Colonic mucosa (tissue), 4 donors: ENCODE measurements at places on chromosomes 11 and 22.
A peak's percentile ranks its signal among the peaks of the same experiment; 100 is the strongest.

GRCh38 chr11:44564670-44565210, 723 bp upstream of the CD82 start:
- DNase-seq, result no peak

- DNase-seq, result no peak
Measured at GRCh38 chr11:104546501-104546900, 351.8 kb downstream of the CASP12 start.

- no peak for DNase-seq
Measured at GRCh38 chr11:94472916-94473799, 20.5 kb downstream of the MRE11 start.

DNA sequence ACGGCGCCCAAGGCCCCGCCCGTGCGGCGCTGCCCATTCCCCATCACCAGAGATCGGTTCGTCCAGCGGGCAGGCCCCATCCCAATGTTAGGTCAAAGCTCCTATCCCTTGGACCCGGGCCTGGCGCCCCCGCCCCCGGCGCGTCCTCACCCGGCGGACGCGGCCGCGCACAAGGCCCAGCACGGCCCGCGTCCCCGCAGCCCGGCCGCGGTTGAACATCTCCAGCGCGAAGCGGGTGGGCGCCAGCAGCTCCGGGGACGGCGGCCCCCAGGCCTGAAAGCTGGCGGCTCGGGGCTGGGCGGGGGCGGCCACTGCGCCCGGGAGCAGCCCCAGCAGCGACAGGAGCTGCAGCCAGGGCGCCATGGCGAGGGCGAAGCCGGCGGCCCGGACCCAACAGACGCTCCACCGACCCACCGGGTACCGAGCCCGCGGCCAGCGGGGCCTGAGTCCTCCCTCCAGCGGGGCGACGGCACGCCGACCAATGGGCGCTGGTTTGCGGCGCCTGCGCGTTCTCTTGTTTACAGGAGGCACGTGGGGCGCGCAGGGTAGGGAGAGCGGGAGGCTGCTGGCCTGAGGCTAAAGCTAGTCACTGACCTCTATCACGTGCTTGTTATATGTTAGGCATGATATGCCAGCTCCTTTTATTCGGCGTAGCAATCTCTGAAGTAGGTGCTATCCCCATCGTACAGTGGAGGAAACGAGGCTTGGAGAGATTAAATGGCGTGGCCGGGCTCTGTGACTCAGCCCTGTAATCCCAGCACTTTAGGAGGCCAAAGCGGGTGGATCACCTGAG, at the start of gene CTSF:
CTSF (minus strand) TSS at position 483 of the 793 bp plus-strand sequence; CDS start at position 363, 120 bp downstream.
- peak; percentile 87 for DNase-seq

DNA sequence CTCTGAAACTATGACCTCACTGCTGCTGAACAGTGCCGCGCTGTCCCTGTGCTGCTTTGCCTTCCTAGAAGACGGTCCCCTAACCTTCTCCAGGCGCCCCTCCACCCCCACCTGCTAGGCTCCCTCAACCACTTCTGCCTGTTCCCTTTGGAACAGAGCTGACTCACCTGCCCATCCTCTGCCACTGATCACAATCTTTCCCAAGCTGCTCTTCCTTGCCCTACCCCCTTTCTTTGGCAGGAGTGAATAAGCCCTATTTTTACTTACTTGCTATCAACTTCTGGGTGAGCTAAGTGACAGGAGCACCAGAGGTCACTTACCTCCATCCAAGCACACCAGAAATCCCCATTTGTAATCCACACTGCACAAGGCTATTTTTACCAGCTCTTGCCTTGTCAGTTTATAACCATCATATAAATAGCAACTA, 116.0 kb upstream of the BID start:
- peak; percentile 61 for DNase-seq

DNA sequence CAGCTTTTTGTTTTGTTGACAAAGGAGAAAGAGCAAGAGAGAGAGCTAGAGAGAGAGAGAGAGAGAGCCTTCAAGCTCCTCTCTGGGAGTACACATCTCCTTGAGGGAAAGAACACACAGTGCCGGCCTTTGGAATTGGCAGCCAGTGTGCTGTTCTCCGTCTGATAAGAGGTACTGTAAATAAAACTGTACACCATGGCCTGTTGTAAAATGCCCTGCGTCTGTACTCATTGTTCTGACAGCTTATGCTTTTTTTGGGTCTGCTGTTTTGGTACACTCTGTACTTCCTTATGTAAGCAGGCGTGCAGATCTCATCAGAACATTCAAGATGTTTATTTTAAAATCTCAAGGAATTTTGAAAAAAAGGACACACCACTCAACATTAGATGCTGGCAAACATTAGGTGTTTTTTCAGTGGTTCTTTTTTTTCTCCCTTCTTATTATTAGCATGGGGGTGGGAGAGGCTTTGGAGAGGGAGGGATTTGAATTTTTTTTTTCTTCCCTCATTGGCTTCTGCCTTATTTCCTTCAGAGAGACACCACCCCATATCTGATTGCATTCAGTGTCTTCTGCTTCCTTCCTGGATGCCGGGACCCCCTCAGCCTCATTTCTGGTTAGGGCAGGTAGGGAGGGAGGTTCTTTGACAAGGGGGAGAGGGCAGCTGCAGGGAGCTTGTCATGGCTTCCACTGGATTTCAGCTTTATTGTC, 116.8 kb upstream of the NNMT start:
- DNase-seq, result peak; percentile 79

DNA sequence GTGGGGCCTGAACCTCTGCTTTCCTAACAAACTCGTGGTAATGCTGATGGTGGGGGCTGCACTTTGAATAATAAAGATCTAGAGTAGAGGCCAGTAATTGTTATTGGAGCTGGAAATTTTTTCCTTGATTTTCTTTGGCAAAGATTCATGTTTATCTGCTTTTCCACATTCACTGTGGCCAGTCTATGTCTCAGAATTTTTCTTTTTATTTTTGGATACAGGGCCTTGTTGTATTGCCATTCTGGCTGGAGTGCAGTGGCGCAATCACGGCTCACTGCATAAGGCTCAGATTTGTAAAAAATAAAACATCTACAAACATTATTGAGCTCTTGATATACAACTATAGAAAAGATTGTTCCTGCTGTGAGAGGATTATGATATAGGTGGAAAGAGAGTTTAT, 1.6 kb downstream of the TMEM135 start:
- DNase-seq, result no peak

DNA sequence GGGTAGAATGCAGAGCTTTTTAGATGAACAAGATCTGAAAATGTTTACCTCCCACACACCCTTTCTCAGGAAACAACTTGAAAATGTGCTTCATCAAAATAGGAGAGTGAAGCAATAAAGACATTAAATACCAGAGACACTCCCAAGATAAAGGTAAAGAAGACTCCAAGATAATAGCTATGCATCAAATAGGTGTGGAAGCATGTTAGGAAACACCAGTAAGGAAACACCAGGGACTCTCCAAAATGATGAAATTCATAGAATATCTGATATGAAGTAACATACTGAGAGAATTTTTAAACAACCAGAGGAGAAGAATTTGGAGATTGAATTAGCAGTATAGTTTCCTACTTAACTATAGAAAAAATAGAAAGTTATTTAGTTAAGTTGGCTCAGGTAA, 57.0 kb downstream of the OR10A6 start:
- no peak for DNase-seq

- DNase-seq, result no peak
Measured at GRCh38 chr22:17446698-17447097, 77.4 kb downstream of the CECR2 start.

GRCh38 chr11:112465433-112466024, 204.9 kb upstream of the PLET1 start:
- DNase-seq, result no peak

- no peak for DNase-seq
Measured at GRCh38 chr11:69384251-69385143, 90.5 kb downstream of the MYEOV start.

DNA sequence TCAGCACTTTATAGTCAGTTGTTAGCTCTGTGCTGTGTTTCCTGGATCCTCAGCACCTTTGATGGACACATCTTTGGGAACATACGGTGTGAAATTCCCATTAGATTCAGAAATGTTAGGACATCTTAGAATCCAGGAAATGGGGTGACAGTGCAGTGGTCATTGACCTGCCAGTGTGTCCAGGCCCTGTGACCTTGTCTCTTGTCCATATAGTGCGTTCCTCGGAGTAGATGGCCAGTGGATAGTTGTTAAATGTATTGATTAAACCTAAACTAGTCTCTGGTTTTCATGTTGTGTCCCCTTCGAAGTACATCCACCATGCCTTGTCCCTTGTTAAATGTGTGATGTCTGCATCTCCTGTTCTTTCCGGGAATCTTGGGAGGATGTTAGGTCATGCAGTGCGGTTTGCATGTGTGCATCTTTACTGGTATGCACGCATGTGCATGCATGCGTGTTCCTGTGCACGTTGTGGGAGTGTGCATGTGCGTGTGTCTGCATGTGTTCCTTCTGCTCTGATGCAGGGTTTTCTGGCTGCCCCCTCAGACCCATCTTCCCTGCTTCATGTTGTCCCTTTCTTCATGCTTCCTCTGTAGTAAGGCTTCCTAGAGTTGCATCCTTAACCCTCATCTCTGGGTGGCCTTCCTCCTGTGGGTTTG, 4.0 kb downstream of the DGCR8 start:
- DNase-seq, result no peak

DNA sequence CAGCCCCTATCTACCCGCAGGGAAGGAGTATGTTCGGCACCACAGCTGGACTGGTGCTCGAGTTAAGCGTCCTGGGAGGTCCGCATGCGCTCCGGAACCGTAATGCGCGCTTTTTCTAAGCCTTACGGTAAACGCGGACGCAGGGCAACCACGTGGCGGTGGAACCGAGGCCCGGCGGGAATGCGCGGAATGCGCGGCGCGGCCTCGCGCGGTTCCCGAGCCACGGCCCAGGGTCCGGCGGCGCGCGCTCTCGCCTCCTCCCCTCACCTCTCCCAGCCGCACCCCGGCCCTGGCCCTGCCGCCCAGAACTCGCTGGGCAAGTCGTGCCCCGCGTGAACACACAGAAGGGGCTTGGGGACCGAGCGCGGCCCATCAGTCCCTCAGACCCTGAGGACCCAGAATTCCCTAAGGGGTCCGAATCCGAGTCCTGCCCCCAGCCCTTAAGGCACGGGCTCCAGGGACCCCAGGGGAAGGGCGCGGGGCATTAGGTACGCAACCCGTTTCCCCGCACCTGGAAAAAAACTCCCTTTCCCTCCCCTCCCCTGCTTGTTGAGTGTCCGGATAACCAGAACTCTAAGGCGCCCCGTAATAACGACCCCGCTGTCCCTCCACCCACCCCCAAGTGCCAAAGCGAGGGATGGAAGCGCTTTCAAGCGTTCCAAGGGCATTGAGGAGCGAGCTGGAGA, 4.3 kb upstream of the CCND1 start:
- peak; percentile 82 for DNase-seq

GRCh38 chr11:118099838-118100556, 13.2 kb upstream of the SMIM35 start:
- DNase-seq, result no peak

- no peak for DNase-seq
Measured at GRCh38 chr11:113119074-113119473, 157.9 kb downstream of the NCAM1 start.

DNA sequence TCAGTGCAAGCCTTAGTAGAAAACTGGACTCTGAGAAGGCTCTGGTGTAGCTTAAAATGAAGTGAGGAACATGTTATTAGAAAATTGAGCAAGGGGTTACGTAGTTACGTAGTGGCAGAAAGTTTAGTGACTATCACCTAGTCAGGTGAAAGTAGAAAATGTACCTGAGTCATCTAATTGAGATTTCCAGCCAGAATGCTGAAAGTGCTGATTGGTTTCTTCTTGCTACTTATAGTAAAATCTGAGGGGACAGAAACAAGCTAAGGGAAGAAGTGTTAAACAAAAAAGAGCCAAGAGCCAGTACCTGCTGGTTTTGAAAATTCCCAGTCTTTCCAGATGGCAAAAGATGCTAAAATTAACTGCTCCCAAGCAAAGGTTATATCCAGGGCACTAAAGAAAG, 29.4 kb downstream of the ZNF280B start:
- DNase-seq, result no peak

DNA sequence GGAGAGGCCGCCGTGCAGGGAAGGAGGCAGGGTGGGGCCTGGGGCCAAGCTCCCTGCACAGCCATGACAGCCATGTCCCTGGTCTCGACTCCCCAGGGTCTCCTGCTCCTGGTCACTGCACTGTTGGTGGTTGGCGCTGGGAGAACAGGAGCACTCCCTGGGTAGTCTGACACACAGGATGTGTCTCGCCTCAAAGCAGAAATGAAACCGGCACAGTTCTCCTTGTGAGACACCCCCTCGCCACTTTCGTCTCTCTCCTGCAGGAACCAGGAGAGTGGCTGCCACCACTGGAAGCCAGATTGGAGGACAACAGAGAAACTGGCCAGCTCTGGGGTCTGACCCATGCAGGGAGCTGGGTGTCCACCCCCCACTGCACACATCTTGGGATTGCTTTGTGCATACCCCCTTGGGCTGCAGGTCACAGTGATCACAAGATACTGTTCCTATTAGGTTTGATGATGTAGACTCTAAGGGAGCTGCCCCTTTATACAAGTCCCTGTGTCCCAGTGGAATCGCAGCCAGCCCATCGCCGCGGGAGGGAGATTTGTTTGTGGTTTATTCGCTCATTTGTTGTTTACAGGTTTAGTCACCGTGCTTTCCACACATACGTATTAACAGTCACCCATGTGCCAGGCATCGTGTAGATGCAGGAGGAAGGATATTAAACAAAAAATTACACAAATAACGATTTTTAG, 27.0 kb upstream of the YWHAH start:
- peak; percentile 25 for DNase-seq

DNA sequence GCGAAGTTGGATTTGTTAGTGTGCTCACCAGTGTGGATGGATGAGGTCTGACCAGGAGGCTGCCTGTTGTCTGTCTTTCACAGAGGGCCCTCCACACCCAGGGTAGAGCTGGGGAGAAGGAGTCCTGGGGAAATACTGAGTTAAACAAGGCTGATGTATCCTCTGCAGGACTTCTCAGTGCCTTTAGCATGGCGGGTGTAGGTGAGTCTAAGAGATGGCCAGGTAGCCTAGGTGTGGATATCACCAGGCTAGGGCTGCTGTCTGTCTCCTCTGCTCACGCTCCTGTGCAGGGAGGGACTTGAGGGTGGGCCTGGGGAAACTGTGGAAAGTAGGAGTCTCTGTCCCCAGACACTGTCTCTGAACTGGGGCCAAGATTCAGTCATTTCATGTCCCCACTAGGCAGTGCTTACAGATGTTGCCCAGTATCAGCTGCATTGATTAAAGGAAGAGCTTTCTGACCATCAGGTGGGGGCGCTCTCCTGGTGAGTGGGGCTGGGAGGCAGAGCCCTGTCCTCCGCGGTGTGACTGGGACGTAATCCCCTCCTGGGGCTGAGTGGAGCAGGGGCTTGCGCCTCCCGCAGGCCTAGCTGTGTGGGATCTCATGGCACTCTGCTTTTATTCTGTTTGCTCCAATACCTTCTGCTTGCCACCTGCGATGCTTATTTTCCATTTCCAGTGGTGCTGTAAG, 35.5 kb upstream of the CCDC188 start:
- no peak for DNase-seq

- DNase-seq, result no peak
Measured at GRCh38 chr22:47022075-47022473, 259.6 kb downstream of the TBC1D22A start.
